ENCODE measurements at places on chromosomes 3 and 15.

GRCh38 chr3:184235381-184236032 is 6.1 kb downstream of the VWA5B2 start:
- no peak for DNase-seq

DNA sequence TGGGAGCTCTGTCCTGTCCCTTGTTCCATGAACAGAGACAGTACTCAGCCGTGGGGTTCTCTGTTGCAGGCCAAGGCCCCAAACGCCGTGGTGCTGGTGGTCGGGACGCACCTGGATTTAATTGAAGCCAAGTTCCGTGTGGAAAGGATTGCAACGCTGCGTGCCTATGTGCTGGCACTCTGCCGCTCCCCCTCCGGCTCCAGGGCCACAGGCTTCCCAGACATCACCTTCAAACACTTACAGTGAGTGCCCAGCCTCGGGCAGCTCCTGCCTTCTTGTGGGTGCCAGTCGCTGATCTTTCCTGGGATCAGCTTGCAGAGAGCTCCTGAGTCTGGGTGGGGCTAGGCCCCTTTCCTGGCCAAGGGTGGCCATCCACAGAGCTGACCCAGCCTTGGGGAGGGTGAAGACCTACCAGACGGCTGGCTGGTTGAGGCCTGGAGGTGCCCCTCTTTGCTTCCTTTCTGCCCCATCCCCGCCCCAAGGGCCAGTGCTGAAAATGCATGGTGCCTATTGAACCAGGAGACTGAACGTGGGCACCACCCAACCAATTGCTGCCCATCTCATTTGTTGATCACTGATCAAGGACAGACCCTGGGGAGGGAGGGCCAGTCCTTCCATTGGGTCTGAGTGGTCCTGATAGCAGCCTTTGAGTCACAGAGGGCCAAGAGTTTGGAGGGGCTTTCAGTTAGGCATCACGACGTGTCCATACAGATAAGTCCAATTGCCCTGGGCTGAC is 106.9 kb downstream of the LRRK1 start:
- no peak for DNase-seq

DNA sequence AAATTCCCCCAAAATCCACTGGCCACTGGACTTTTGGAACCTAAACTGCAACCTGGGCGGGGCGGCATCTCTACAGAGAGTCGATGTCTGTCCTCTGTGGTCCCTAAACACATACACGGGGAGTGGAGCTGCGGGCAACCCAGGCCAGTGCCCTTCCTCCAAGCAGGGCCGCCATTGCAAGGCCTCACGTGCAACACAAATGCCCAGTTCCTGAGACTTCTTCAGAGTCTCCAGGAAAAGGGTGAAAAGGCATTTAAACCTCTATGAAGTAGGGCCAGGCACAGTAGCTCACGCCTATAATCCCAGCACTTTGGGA is 4.9 kb downstream of the MUC4 start:
- no peak for DNase-seq

DNA sequence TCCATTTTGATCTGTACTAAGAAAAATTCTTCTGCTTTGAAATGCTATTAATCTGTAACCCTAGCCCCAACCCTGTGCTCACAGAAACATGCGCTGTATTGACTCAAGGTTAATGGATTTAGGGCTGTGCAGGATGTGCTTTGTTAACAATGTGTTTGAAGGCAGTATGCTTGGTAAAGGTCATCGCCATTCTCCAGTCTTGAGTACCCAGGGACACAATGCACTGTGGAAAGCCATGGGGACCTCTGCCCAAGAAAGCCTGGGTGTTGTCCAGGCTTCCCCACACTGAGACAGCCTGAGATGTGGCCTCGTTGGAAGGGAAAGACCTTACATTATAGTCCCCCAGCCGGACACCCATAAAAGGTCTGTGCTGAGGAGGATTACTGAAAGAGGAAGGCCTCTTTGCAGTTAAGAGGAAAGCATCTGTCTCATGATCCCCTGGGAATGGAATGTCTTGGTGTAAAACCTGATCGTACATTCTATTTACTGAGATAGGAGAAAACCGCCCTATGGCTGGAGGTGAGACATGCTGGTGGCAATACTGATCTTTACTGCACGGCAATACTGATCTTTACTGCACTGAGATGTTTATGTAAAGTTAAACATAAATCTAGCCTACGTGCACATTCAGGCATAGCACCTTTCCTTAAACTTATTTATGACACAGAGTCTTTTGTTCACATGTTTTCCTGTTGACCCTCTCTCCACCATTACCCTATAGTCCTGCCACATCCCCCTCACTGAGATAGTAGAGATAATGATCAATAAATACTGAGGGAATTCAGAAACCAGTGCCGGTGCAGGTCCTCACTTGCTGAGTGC is 6.3 kb downstream of the PIGZ start:
- DNase-seq = no peak

DNA sequence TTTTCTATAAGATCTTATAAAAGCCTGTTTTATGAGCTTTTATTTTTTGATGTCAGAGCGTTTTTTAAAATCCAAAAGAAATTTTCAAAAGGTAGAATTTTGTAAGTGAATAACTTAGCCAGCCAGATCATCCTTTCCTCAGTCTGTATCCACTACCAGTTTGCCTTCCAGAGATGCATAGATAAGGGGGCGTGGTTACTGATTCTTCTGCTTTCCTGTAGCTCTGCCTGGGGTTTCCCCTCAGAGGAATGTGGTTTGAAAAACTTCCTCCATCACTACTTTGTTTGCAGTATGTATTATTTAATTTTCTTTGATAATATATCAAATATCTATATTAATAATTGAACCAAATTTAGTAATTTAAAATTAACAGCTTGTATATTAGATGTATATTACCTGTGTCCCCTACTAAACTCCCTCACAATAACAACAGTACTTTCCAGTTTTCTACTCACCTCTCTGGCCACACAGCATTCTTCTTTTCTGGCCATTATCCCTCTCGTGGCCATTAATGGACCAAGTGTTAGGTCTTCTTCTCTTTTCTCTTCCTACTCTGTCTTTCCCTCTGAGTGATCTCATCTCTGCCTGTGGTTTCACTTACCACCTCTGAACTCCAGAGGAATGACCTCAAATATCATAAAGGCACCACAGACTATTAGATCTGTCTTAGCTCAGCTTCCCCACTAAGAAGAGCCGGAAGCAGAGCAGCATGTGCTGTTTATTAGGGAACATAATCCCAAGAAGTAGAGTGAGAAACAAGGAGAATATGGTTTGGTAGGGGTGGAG is 239.7 kb downstream of the UBE2E2 start:
- no peak for DNase-seq

GRCh38 chr15:70379938-70380883 is 282.5 kb upstream of the TLE3 start:
- DNase-seq = no peak

DNA sequence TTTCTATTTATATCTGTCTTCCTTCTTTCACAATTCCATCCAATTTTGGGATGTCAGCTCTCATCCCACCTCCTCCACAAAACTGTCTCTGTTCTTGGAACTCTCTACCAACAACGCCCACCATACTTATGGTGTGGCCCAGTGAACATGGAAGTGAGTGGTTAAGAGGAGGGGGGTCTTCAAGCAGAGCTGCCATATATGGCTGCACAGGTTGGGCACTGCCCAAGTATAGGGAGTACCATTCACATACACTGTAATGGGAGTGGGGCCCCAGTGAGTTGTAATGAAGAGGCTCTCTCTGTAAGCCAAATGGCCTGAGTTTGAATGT is 7.9 kb upstream of the CAMK1 start:
- no peak for DNase-seq
